Foreskin keratinocyte (primary cell): ENCODE measurements at places on chromosomes 4 and X. TPM values are rescaled to one million over a fixed set of nuclear protein-coding genes. Genes with fewer than 3 reads are reported as not detected.

GRCh38 chrX:71154196-71154595 lies 9.6 kb downstream of the NLGN3 start:
- no peak for DNase-seq

DNA sequence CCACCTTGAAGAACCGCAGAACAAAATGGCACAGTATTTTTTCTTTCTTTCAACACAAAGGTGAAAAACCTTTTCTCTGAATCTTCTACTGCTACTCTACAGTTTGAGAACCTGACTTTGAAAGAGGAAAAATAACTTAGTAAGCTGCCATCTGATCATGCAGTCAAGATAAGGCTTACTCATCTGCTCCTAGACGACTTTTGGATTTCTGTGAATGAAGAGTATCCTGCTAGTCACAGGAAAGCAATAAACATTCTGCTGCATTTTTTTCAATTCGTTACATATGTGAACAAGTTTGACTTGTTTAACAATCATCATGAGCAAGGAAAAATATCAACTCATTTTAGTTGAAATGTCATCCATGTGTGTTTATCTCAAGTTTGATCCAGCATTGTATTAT lies 25.2 kb downstream of the TIGD2 start:
- DNase-seq = peak; percentile 62

- DNase-seq = no peak
Observed at GRCh38 chr4:174040287-174040686, 243.2 kb downstream of the FBXO8 start.

- no peak for DNase-seq
Observed at GRCh38 chr4:81199831-81200230, 15.2 kb downstream of the PRKG2 start.

DNA sequence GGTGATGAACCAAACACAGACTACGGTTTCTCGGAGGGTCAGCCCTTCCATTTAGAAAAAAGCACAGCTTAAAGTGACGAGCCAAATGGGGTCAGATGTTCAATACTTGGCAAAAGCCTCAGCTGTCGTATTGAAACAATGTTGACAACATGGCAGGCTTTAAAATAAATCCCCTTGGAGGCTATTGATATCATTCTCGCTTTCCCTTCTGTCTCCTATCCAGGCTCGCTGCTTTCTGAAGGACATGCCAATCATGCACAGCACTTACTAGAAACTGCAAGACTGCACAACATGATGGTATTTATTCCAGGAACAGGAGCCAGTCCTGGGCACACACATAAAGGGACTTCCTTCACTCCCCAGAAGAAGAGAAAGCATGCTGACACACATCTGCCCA lies 137.9 kb downstream of the SLC7A11 start:
- no peak for DNase-seq

- DNase-seq = no peak
Observed at GRCh38 chr4:151173871-151174270, 74.4 kb downstream of the RPS3A start.

GRCh38 chr4:147340111-147340510 lies 140.8 kb upstream of the EDNRA start:
- DNase-seq = peak; percentile 60

GRCh38 chr4:23962462-23962861 lies 72.6 kb upstream of the PPARGC1A start:
- DNase-seq = no peak

- DNase-seq = no peak
Observed at GRCh38 chrX:10453945-10454344, 166.4 kb downstream of the MID1 start.

- DNase-seq = no peak
Observed at GRCh38 chr4:108783665-108784463, 21.0 kb upstream of the ETNPPL start.

GATA1 gene
- not detected in 2 replicates for total RNA-seq

KLF8 gene
- total RNA-seq = 4.7 and 5.7 TPM in 2 replicates

CC2D2A gene
- 12.2 and 13.7 TPM in 2 replicates for total RNA-seq

VGLL1 gene
- total RNA-seq = 5.2 and 9.2 TPM in 2 replicates

AKAP14 gene
- total RNA-seq = not detected in 2 replicates

PLP1 gene
- not detected in 2 replicates for total RNA-seq

OTUD6A gene
- total RNA-seq = not detected in 2 replicates

PCDH10 gene
- not detected in 2 replicates for total RNA-seq
